ENCODE measurements at places on chromosomes 13 and 19. TPM values are rescaled to one million over a fixed set of nuclear protein-coding genes. Genes with fewer than 3 reads are reported as not detected.

NFKBIB gene
- total RNA-seq = 25.3 TPM

SYNGR4 gene
- total RNA-seq = not detected

ZIC5 gene
- not detected for total RNA-seq

DACH1 gene
- 1.3 TPM for total RNA-seq

ZNF541 gene
- total RNA-seq = not detected

PABPC3 gene
- not detected for total RNA-seq

ANKRD24 gene
- 0.28 TPM for total RNA-seq

NLRP4 gene
- total RNA-seq = not detected

C13orf46 gene
- total RNA-seq = 1.1 TPM

IGFL2 gene
- total RNA-seq = 0.54 TPM

FXYD1 gene
- 50.7 TPM for total RNA-seq

- DNase-seq = no peak
- no peaks in the 10 kb centered on the region for H3K27me3 ChIP-seq
- no peak overlapping the region for H3K4me3 ChIP-seq
- no peak overlapping the region for H3K27ac ChIP-seq
Measured at GRCh38 chr19:48102870-48103751, 7.5 kb downstream of the PLA2G4C start.

- DNase-seq = no peak
- no peaks in the 10 kb centered on the region for H3K4me1 ChIP-seq
- H3K36me3 ChIP-seq = no peaks in the 10 kb centered on the region
- no peak overlapping the region for H3K4me3 ChIP-seq
- H3K27me3 ChIP-seq = no peaks in the 10 kb centered on the region
Measured at GRCh38 chr13:52374873-52375411, 31.0 kb downstream of the THSD1 start.

DNA sequence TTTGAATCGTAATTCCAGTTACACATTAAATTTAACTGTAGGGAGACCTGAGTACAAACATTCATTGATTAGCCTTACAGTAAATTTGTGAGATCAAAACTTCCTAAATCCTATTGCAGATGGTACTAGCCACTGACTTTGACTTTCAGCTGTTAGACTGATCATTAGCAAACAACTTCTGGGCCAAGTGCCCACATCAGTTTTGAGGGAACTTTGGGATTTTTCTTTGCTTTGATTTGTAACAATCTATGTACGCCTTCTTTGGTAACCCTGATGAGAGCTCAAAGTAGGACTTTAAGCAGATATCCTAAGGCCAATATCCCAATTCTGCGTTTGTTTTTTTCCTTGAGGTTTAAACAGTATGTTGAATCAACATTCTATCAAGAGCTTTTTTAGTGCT lies 131.5 kb downstream of the DLEU7 start:
- H3K36me3 ChIP-seq = no peaks in the 10 kb centered on the region
- DNase-seq = no peak
- no peak overlapping the region for H3K27ac ChIP-seq
- no peaks in the 10 kb centered on the region for H3K4me1 ChIP-seq
- H3K4me3 ChIP-seq = no peak overlapping the region

DNA sequence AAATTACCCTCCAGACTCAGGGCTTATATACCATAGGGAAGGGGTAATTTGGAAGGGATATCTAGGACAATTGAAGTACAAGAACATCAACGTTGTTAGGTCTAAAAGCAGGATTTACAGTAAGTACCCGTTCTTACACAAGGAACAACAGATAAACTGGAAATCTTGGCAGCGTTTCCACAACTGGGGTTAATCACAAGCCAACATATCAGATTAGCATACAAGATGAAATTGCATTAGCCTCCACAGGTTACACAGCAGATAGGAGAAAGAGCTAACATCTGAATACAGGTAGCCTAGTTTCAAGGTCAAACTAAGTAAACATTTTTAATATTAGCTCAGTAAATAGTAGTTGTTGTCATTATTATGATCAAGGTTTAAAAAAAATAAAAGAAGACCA lies 1214.0 kb upstream of the PCDH20 start:
- no peak for DNase-seq
- H3K36me3 ChIP-seq = no peaks in the 10 kb centered on the region
- H3K27me3 ChIP-seq = no peaks in the 10 kb centered on the region
- no peak overlapping the region for H3K27ac ChIP-seq
- no peak overlapping the region for H3K4me3 ChIP-seq

GRCh38 chr13:108273429-108274118 lies 4.1 kb downstream of the TNFSF13B start:
- peaks cover 6% of the 10 kb centered on the region for H3K4me1 ChIP-seq
- no peak for DNase-seq
- H3K4me3 ChIP-seq = no peak overlapping the region
- H3K27ac ChIP-seq = no peak overlapping the region
- H3K27me3 ChIP-seq = no peaks in the 10 kb centered on the region

DNA sequence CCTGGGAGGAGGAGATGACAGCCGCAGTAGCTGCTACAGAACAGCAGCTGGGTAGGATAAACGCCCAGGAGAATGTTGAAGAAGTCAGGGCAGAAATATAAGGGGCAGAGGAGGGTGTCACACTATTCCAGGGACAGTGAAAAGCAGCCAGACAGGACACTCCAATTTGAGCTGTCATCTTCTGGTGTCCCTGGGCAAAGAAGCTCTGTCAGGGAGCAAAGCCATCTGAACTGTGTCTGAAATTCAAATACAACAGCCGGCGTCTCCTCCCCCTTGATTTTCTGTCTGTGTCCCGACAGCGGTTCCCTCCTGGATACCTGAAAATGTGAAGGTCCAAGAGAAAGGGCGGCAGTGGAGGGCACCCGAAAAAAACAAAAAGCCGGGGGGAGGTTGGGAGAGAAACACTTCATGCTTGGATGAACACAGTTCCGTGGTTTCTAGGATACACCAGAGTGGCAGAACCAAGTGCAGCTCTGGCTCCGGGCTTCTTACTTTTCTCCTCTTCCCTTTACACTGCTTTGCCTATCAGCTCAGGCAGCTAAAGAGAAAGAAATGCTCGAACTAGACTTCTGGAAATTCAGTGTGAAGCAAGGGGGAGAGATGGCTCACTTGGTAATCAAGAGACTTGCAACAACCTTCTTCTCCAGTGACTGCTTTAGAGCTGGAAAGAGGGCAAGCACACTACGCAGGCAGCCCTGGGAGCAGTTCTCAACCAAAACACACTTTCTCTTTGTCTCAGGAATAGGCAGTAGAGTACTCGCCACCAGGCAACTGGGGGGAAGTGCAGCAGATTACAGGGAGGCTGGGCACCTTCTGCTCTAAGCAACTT lies 465.6 kb downstream of the ITGBL1 start:
- H3K27ac ChIP-seq = no peak overlapping the region
- H3K36me3 ChIP-seq = no peaks in the 10 kb centered on the region
- no peaks in the 10 kb centered on the region for H3K27me3 ChIP-seq
- peak overlapping the region; percentile 67 for H3K4me3 ChIP-seq

- H3K27ac ChIP-seq = no peak overlapping the region
- H3K27me3 ChIP-seq = no peaks in the 10 kb centered on the region
- H3K36me3 ChIP-seq = no peaks in the 10 kb centered on the region
- no peaks in the 10 kb centered on the region for H3K4me1 ChIP-seq
- DNase-seq = no peak
- H3K4me3 ChIP-seq = no peak overlapping the region
Measured at GRCh38 chr13:86554066-86554465, 754.8 kb upstream of the SLITRK6 start.

- H3K4me3 ChIP-seq = peak overlapping the region; percentile 63
- no peaks in the 10 kb centered on the region for H3K27me3 ChIP-seq
- H3K4me1 ChIP-seq = peaks cover 21% of the 10 kb centered on the region
- no peak for DNase-seq
Measured at GRCh38 chr19:12884926-12885748, 1.9 kb downstream of the KLF1 start.

Measured in thoracic aorta (tissue), 2 donors.